ENCODE measurements at places on chromosomes 16 and 17.

DNA sequence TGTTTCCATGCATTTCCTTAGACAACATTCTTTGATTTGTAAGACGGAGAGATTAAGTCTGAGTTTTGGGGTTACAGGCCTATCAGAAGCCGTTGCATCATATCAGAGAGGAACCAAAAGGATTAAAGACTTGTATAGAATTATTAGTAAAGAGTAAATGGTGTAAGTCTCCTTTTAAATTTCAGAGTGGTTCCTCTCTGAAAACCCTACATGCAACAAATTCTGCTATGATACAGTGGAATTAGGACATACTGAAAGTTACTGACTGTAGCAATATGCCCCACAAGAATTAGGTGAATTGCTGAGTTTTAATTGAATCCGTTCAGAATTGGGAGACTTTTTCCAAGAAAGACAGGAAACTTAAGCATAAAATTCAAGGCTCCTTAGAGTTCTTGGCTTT, 221.6 kb downstream of the FTO start:
- no peak for DNase-seq

- DNase-seq, result no peak
Measured at GRCh38 chr16:7390974-7391373, 58.3 kb downstream of the RBFOX1 start.

GRCh38 chr17:60090417-60090816, 11.7 kb upstream of the HEATR6 start:
- no peak for DNase-seq

DNA sequence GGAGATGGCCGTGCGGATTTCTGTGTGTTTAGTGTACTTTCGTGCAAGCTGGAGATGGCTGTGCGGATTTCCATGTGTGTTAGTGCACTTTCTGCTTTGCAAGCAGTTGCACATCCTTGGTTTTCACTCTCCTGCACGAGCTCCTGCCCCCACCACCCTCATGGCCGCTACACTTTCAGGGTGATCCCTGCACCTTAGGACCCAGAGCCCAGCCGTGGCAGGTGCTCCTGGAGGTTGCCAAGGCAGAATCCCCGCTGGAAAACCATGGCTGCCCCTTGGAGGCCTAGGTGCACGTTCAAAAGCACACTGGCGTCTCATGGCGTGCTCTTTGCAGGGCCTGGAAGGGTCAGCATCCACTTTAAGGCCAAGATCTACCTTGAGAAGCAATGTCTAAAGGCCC, 311.0 kb upstream of the TNRC6C start:
- no peak for DNase-seq

- peak; percentile 76 for DNase-seq
Measured at GRCh38 chr17:43900183-43900857, 7.0 kb downstream of the MPP2 start.

- no peak for DNase-seq
Measured at GRCh38 chr16:66447491-66447890, 20.4 kb downstream of the BEAN1 start.

DNA sequence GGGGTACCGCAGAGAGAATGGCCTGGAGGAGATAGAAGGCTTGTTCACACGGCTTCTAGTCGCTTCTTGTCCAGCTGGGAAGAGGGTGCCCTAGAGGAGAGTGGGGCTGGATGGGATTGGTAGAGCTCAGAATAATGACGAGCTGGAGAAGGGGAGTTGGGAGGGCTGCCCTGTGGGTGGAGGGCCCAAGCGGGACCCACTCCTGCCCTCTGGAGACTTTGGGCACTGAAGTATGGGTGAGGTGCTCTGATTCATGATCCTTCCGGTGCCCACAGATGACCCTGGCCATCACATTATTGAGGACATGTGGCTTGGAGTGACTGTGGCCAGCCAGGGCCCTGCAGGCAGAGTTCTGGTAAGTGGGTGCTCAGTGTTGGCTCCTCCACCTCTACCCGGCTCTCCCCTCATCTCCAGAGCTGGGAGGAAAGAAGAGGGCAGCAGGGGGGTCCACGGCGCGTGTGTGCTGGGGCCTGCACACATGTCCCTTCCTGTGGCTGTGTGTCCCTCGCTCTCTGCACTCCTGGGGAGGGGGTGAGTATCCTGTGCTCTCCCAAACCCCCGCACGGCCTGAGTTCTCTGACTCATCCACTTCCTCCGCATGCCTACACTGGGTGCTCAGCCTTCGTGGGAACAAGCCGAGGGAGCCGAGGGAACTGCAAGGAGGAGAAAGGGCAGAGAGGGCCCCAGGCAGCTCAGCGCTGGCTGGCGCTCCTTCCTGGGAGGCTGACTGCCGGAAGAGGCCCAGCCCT, 8.5 kb downstream of the ITGA3 start:
- DNase-seq, result no peak

DNA sequence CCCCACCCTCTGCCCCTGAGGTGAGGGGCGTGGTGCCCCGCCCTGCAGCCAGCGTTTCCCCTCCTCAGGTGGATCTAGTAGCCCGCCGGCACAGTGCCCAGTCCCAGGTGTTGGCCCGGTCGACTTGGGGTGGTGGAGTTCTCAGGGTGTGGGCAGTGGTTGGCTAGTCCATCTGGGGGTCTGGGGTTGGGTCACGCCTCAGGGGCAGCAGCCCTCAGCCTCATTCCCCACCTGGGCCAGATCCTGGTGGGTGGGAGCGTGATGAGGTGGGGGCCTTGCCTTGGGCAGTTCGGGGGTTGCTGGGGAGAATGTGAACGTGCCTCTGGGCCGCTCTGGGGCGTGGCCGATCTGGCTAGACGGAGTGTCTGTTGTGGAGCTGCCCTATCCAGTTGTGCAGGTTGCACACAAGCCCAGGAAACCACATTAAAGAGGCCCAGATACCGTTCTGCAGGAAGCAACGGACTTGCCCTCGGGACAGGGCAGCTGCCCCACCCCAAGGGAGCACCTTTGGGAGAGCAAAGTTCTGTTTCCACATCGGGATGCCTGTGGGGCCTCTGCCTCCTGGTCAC, 32.0 kb downstream of the GSE1 start:
- DNase-seq, result no peak

GRCh38 chr17:19987897-19988296, 10.3 kb upstream of the AKAP10 start:
- no peak for DNase-seq

DNA sequence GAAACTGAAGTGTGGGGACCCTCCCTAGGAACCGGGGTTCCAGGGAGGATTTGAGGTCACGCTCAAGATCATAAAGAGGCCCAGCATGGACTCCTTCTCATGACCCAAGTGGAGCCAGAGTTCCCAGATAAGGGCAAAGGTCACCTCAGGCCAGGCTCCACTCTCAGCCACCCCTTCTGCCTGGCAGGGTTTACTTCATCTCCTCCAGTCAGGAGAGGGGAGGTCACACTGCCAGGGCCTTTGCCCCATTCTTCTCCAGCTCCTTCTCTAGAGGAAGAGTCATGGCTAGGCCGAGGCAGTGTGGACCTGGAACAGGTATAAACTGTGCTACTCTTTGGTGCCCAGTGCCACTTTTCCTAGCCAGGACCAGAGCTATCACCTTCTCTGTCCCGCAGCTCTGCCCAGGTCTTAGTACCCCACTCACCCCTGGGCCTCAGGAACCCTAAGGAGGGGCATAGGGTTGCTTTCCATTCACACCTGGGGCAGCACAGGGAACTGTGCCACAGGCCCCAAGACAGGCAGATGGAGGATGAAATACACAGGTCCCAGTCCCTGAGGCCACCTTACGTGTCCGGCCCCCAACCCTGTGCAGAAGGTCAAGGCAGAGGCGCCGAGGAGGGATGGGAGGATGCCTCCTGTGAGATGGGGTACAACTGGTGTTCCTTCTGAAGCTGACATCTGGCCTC, 879 bp upstream of the ACSF2 start:
- DNase-seq, result no peak

- no peak for DNase-seq
Measured at GRCh38 chr17:82808921-82809905, 30.6 kb downstream of the ZNF750 start.

GRCh38 chr17:17503566-17504130, 7.5 kb upstream of the RASD1 start:
- DNase-seq, result no peak

DNA sequence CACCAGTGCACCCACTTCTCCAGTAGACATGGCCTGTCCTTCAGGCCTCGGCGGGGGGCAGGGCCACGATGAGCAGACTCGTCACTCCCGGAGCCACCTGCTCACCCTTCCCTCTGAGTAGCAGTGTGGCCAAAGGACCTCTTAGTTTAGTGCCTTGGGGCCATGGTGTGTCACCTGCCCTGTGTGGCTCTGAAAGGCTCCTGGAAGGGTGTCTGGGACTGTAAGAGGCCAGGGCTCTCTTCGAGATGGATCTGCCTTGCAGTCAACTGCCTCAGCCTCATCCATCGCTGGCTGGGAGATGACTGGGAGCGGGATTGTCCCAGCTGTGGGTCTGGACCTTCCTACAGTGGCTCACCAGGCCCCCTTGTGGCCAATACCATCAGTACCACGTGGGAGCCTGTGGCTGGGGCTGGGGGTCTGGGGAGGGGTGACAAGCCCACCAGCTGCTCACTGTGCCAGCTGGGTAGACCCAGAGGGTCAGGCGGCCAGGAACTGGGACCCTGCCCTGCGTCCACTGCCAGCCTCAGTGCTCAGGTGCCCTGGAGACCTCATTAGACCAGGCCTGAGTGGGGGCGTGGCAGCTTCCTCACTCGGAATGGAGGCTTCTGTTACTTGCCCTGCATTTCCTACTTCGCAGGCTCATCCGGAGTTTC, 133.4 kb downstream of the OR1D5 start:
- peak; percentile 30 for DNase-seq

GRCh38 chr16:55510185-55510805, 1.4 kb downstream of the LPCAT2 start:
- DNase-seq, result no peak

GRCh38 chr17:49247944-49248343, 17.4 kb upstream of the PHOSPHO1 start:
- no peak for DNase-seq

DNA sequence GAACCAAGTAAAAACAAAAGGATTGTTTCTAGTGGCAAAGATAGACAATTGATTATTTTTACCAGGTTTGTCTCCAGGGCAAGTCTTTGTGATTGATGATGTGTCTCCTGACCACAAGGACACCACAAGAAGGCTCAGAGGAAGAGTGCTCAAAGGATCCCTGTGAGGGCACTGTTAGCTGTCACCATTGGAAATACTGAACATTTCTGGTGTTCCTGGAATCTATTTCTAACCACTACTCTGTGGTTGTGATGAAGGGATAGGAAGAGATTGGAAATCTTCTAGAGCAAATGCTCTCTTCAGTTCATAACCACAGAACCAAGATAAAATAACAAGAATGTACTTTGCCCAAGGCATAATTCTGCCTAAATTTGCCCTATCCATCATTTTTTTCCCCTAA, 15.3 kb downstream of the RNF43 start:
- no peak for DNase-seq

- no peak for DNase-seq
Measured at GRCh38 chr17:51365090-51365489, 104.7 kb downstream of the UTP18 start.

- no peak for DNase-seq
Measured at GRCh38 chr16:77393955-77394354, 40.9 kb downstream of the ADAMTS18 start.

GRCh38 chr17:27384261-27384701, 72.0 kb upstream of the KSR1 start:
- no peak for DNase-seq

DNA sequence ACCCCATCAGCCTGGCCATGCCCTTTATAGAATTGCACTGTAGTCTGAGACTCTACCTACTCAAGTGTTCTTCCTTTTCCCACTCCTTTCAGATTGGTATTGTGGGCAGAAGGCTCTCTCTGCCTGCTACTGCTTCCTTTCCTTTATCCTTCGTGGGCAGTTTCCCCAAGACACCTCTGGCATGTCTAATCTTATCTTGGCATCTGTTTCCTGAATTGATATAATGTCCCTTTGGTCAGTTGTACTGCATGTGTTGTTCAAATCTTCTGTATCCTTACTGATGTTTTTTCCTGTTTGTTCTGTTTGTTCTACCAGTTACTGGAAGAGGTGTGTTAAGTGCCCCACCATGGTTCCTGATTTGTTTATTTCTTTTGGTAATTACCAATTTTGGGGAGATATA, 29.5 kb upstream of the MSI2 start:
- DNase-seq, result no peak

GRCh38 chr17:337866-338265, 14.7 kb downstream of the RPH3AL start:
- DNase-seq, result no peak

DNA sequence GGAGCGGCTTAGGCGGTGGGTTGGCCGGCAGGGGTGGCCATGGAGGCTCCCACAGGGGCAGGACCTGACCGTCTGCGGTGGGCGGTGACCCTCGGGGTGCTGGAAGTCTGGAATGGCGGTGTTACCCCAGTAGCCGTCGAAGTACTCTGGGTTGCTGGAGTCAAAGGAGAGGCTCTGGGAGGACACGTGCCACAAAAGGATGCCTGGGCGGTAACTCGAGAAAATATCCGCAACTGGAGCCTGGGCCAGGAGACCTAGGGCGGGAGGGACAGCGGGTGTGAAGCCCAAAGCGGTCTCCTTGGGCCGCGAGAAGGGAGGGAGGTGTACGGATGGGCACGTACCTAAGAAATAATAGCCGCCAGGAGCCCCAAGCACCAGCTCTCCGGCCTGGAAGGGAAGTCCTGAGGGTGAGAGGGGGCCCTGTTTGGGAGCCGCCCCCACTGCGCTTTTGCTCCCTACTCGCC, 4.6 kb downstream of the ITGA2B start:
- no peak for DNase-seq

DNA sequence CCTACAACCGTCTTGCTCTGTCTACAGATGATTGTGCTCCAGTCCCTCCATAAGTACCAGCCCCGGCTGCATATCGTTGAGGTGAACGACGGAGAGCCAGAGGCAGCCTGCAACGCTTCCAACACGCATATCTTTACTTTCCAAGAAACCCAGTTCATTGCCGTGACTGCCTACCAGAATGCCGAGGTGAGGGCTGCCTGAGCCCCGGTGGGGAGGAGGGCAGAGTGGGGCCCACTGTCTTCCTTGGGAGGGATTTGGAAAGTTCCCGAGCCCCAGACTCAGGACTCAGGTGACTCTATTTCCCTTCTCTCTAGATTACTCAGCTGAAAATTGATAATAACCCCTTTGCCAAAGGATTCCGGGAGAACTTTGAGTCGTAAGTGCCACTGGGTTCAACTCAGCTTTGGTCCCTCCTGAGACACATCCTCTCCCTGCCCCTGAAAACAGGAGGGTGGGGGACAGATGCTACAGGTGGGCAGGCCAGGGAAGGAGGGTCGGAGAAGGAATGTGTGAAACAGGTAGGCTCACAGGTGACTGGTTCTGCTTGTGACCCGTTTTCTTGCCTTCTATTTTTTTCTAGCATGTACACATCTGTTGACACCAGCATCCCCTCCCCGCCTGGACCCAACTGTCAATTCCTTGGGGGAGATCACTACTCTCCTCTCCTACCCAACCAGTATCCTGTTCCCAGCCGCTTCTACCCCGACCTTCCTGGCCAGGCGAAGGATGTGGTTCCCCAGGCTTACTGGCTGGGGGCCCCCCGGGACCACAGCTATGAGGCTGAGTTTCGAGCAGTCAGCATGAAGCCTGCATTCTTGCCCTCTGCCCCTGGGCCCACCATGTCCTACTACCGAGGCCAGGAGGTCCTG, 11.4 kb downstream of the TBX21 start:
- DNase-seq, result no peak
